ENCODE measurements at places on chromosomes 6 and 20.

DNA sequence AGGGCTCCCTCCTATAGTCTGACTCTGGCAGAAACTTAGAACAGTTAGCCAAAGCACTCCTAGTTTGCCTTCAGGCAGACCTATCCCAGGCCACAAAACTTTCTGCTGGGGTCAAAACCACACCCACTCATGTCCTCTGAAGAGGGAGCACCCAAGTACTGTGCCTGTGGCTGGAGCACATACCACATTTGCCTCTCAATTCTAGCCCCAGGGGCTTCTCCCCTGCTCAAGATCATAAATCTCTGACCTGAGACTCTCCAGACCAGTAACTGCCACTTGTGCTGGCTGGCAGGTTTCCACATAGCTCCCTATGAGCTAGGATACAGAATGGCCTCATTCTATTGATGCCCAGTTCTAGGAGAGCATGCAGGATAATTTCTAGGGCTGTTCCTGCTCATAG, 781.0 kb downstream of the EYS start:
- DNase-seq, result no peak

GRCh38 chr20:50859161-50859560, 64.3 kb downstream of the BCAS4 start:
- no peak for DNase-seq

DNA sequence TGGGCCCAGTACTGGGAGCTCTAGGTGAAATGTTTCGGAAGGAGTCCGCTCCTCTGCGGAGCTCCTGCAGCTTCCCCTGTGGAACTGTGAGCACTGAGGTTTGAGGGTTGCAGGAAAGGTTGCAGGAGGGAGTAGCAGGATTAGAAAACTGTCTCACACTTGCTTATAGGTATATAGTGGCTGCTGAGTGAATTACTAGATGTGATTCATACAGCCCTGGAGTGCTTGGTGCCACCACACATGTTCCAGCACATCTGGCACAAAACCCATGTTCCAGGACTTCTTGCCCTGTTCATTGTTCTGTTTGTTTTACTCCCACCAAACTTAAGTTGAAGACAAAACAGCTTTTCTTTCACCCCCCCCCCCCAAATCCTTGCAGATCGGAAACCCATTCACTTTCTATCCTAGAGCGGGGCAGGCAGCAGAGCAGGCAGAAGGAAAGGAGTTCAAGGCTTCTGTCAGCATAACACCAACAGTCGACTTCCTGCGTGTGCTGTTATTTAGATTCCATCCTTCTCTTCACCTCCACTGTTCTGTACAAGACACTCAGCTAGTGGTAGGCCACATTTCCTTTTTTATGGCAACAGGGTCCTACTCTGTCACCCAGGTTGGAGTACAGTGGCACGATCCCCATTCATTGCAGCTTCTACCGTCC, 669 bp upstream of the PEX6 start:
- no peak for DNase-seq

DNA sequence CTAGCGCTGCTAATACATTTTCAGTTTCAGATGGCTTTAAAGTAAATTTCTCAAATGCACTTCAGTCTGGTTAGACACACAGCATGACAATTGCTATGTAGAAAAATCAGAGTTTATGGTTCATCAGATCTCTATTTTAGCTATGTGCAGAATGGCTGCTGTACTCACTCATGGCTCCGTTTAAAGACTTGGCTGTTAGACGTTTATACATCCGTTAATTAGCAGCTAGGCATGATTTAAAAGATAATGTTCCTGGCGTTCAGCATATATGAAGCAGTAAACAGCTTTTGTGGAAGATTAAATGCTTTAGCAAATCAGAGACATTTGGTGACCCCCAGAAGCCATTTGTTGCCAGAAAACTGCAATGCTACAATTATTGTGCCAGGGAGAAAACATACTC, 350.0 kb upstream of the MANEA start:
- no peak for DNase-seq

- DNase-seq, result no peak
These were observed 1265.4 kb upstream of the MAP3K7 start for GRCh38 chr6:91852252-91852651.

DNA sequence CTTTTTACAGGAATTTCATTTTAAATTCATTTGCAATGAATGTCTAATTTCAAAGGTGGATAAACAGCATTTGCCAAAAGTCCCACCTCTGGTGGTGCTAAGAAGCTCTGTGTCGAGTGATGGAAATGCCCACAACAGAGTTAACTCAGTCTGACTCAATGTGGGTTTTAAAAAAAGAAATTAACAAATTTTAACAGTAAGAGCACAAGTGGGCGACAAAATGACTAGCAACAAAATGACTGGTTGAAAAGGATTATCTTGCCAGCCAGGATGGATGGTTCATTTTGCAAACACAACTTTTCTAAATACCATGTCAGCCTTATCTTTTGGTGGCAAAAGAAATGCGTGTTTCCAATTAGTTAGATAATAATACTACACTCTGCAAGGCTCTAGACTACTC, 14.3 kb upstream of the TAGAP start:
- no peak for DNase-seq

DNA sequence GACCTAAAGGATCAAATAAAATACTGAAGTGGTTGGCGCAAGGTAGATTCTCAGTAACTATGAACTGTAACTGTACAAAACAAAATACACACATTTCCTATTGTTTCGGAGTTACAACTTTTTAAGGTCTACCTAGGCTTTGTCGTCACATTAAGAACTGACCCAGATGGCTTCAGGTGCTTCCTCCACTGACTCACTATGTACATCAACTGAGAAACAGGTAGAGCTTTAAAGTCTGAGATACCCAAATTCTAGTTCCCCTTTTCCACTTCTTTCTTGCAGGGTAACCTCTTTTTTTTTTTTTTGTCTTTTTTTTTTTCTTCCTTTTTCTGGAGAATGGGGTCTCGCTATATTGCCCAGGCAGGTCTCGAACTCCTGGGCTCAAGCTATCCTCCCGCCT, 5.5 kb downstream of the SNRPB start:
- no peak for DNase-seq

- DNase-seq, result no peak
These were observed 134.3 kb downstream of the ISM1 start for GRCh38 chr20:13355411-13355810.

DNA sequence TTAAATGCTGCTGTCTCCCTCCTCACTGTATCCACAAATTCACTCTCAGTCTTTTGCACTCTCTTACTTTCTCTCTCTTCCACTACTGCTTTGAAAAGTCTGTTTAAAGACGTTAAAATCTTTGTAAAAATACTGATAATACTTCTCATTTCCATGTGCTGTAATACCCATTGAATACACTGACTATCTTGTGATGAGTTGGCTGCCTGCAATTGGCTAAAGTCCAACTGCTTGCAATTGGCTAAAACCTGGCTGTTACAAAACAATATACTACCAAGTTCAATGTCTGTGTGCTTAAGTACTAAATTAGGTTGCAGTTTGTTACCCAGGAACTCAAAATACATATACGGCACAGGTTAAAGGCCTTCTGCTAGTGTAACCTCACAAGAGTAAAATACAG, 264.8 kb downstream of the THBS2 start:
- DNase-seq, result no peak

GRCh38 chr20:137668-138490, 4.5 kb upstream of the DEFB126 start:
- DNase-seq, result no peak

GRCh38 chr6:98871821-98872220, 37.4 kb downstream of the POU3F2 start:
- no peak for DNase-seq

GRCh38 chr6:111199935-111200334, 112.6 kb downstream of the SLC16A10 start:
- no peak for DNase-seq

GRCh38 chr6:51702851-51703250, 384.6 kb downstream of the PKHD1 start:
- no peak for DNase-seq

DNA sequence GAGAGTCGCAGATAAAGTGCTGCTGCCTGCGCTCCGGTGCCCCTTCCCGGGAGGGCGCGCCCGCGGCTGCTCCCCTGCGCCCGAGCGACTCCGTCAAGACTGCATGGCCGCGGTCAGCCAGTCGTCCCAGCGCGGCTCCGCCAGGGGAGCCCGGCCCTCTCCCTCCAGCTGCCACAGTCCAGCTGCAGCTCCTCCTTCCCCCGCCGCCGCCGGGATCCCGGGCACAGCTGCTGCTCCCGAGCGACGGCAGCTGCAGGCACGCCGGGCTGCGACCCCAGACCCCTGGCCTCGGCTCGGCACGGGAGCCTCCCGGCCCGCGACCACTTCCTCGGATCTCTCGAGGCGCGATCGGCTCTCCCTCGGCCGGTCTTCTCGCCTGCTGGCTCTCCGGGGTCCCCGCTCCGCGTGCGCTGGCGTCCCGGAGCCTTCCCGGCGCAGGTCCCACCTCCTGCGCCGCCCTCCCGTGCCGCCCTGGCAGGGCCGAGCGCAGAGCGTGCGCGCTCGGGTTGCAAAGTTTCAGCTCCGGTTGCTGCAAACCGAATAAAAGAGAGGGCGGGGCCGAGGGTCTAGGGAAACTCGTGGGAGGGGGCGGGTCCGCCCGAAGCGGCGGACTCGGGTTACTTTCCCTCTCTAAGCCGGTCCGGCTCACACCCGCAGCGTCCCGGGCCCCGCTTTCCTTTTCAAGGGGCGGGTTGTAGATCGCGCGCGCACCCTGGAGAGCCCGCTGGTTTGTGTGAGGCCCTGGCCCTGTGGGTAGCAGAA, at the start of gene CNKSR3:
Gene CNKSR3, minus strand, starts transcription at position 542 of the 762 bp plus-strand sequence. CDS start 571 bp downstream, outside the sequence.
- peak; percentile 88 for DNase-seq

- no peak for DNase-seq
These were observed 198.7 kb downstream of the GMPR start for GRCh38 chr6:16437095-16437494.

- DNase-seq, result peak; percentile 60
These were observed 23.7 kb downstream of the MOCS3 start for GRCh38 chr20:50982363-50982762.

GRCh38 chr20:46640536-46641311, 10.5 kb downstream of the SLC13A3 start:
- no peak for DNase-seq

DNA sequence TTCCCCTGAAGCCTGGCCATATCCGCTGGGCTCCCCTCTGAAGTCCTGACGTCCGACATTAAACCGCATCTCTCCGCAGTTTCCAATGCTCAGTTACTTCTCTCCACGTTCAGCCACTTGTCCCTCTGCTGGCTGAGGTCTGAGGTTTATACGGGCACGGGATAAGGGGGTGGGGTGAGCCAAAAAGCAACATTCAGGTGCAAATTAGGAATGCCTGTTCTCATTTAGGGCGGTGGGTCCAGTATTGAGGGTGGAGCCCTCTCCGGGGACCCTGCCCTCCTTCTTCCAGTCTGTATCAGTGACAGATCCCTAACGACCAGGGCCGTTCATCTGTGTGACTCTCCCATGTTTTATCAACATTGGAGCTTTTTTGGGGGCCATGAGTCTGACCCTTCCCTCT, 1454.4 kb downstream of the HACE1 start:
- DNase-seq, result no peak

DNA sequence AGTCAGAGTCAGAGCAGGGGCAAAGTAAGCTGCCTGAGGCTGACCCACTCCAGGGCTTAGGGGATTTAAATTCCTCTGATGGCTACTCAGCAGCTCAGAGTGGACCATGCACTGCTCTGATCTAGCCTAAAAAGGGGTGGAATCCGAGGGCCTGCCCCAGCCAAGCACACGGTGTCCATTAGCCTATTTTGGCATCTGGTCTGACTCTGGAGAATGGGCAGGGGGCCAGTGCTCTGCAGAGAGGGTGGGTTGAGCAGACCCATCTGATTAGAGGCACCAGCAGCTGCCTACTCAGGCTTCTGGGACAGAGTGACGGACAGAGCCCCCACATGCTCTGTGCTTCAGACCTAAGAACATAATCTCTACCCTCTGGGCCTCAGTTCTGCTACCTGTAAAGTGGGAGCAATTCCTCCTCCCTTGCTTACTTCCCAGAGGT, 25.9 kb upstream of the TGM2 start:
- DNase-seq, result no peak

DNA sequence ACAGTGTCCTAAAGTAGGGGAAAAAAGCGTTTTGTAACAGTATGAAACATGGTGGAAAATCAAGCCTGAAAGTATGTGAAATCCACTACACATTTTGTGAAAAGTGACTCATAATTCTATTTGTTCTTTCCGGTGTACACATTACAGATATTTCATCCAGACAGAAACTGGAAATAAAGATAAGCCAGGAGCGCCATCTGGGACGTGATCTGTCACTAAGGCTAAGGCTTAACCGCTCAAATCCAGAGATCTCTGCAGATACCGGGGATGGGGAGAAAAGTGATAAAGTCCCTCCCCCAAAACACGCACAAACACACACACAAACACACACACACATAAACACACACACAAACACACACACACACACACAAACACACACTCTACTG, 26.6 kb upstream of the SRSF6 start:
- DNase-seq, result no peak

All from amniotic stem cell (primary cell).